Hypothalamus (tissue), 51 donors: ENCODE measurements at places on chromosomes 4 and X.

DNA sequence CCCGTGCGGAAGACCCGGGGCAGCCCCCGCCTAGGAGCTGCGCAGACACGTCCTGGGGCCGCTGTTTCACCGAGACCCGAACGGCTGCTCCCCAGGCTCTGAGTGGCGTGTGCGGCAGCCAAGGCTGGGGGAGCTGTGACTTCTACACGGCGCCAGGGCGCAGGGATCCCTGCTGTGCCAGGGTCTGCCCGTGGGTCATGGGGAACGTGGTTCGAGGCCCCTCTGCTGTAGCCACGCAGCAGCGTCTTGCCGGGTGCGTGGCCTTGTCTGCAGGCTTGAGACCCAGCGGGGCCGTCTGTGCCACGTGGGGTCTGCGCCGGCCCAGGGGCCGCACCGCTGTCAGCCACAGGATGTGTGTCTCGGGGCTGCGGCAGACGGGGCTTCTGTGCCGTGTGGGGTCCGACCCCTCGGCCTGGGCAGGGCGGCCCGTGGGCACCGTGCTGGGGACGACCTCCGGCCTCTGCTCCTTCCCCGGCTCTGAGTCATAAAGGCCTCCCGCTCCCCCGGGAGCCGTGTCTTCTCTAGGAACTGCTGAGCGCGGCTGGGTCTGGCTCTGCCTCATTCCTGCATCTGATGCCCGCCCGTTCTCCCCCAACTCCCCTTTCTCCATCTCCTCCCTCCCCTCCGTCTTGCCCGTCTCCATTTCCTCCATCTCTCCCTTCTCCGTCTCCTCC lies 12.7 kb upstream of the GTPBP6 start:
- DNase-seq: no peak

- DNase-seq: no peak
Measured at GRCh38 chr4:42607011-42607726, 49.7 kb downstream of the ATP8A1 start.

- DNase-seq: no peak
Measured at GRCh38 chr4:140944572-140944971, 188.4 kb upstream of the TBC1D9 start.

DNA sequence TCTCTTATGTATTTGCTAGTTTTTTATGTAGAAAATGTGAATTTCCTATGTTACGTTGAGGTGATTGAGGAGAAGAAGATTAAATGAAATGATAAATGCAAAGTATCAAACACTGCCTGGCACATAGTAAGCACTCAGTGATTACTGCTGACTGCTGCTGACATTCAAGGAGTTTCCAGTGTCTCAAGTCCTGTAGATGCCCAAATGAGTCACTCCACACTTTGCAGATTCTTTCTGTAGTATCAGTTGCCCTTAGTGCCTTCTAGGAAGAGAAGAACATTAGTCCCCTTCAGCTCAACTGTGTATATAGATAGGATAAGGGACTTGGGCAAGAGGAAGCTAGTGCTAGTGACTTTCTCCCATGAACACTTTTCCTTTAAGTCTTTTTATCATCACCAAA lies 240.5 kb upstream of the TEX13A start:
- DNase-seq: no peak

DNA sequence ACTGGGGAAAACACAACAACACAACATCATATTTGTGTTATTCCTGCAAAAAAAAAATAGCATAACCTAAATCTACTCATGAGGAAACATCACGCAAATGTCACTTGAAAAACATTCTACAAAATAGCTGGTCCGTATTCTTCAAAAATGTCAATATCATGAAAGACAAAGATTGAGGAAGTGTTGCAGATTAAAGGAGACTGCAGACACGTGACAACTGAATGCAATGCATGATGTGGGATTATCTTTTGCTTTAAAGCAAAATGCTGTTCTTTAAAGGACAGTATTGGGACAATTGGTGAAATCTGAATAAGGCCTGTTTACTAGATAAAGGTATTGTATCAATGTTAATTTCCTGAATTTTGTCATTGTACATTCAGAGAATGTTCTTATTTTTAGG lies 157.7 kb downstream of the SMIM20 start:
- no peak for DNase-seq

GRCh38 chr4:21882051-21882839 lies 66.3 kb downstream of the KCNIP4 start:
- DNase-seq: no peak

DNA sequence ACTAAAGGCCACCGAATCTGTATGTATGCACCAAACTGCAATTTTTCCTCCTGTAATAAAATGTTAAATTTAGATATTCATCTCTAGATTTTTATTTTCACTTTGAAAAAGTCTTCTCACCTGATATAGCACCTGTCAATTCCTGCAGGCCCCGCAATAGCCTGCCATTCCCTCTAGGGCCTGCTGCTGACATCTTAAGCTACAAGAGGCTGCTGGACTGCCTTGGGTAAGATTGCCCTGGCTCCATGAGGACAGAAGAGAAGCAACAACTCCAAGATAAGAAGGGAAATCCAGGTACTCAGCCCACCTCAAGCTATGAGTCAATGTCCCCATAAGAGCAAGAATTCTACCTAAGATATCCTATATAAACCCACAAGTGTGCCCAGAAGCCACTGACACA lies 230.2 kb upstream of the AGTR2 start:
- no peak for DNase-seq

DNA sequence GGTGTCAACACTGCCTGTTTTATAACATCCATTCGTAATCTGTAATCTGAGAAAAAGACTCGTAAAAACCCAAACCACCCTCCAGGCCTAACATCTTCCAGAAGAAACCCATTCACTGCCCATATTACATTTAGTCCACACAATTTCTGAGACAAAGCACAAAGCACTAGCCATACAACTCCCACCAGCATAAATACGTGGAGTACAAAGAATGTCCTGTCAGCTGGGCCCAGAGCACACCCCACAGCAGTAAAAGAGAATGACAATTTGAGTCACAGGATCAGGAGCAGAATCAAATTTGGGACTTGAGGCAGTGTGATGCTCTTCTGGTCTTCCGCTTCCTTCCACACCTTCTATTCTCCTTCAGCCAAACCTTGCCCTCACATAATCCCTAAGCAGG lies 6.8 kb downstream of the MECP2 start:
- DNase-seq: peak; percentile 9

DNA sequence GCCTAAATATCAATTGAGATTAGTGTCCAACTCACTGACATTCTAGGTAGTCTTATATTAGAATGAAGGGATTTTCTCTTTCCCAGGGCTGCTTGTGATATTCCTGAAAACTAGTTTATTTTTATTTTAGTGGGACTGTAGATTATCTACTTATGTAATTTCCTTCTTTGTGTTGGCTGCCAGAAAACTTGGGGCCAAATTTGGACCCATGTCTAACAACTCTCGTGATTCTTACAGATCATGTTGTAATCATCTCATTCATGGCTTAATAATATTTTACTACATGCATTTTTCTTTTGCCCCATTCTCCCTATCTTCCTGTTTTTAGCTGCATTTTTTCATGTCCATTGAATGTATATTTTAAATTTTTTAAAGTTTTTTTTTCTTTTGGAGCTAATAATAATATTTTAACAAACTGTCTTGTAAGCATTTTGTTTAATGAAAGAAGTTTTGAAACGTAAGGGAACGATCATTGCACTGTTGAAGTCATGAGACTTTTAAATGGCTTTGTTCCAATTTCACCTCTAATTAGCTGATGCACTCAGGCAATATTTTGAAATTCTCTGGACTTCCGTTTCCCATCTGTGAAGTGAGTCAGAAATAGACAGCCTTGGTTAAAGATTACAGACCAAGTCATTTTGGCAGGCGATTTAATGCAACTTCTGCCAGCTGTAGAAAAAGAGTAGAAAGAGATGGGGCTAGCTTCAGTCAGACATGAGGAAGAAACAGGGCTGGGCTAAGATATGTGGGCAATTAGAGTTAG lies 14.3 kb upstream of the TDO2 start:
- DNase-seq: no peak

DNA sequence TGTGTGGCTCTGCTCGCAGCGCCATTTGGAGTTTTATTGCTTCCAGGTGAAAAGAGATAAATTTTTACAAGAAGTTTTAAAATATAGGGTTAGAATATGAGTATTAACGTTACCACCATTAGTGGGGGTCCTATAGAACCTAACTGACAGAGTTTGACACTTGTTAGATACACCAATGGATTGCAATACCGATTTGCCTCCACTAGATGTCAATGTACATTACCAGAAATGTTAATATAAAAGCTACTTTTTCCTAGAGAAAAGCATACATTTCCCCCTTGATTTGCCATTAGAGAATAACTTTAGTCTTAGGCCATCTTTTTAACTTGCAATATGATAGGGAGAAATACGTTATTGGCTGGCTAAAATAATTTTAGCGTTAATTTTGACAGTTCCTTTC lies 108.4 kb downstream of the LINC00632 start:
- DNase-seq: no peak

GRCh38 chr4:54104907-54105306 lies 4.9 kb downstream of the GSX2 start:
- no peak for DNase-seq

GRCh38 chrX:18861511-18861910 lies 122.4 kb downstream of the PHKA2 start:
- DNase-seq: no peak

GRCh38 chrX:150887906-150888465 lies 10.5 kb downstream of the CD99L2 start:
- no peak for DNase-seq

DNA sequence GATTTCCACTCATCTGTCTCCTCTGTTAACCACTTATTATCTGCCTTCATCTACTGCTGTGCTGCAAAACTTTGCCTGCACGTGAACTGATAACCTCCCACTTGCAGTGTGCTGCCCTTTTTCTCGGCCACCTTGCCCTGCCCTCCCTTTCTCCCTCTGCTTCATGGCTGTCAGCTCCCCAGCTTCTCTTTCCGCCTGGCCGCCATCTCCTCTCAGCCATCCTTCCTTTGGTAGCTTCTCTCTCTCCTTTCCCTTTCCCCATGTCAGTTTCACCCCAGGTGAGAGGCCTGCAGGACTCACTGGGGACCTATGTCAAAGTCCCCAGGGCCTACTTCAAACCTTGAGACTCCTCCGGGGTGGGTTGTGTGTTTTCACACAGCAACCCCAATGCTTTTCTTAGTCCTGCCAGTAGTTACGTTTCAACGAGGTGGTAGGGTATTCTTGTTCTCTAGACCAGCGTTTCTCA lies 6.6 kb downstream of the MSL3 start:
- no peak for DNase-seq

GRCh38 chr4:11011249-11011648 lies 326.7 kb upstream of the CLNK start:
- DNase-seq: no peak

GRCh38 chr4:106503116-106504050 lies 134.8 kb upstream of the GIMD1 start:
- no peak for DNase-seq

- DNase-seq: no peak
Measured at GRCh38 chrX:2500091-2500802, 529 bp downstream of the DHRSX start.

DNA sequence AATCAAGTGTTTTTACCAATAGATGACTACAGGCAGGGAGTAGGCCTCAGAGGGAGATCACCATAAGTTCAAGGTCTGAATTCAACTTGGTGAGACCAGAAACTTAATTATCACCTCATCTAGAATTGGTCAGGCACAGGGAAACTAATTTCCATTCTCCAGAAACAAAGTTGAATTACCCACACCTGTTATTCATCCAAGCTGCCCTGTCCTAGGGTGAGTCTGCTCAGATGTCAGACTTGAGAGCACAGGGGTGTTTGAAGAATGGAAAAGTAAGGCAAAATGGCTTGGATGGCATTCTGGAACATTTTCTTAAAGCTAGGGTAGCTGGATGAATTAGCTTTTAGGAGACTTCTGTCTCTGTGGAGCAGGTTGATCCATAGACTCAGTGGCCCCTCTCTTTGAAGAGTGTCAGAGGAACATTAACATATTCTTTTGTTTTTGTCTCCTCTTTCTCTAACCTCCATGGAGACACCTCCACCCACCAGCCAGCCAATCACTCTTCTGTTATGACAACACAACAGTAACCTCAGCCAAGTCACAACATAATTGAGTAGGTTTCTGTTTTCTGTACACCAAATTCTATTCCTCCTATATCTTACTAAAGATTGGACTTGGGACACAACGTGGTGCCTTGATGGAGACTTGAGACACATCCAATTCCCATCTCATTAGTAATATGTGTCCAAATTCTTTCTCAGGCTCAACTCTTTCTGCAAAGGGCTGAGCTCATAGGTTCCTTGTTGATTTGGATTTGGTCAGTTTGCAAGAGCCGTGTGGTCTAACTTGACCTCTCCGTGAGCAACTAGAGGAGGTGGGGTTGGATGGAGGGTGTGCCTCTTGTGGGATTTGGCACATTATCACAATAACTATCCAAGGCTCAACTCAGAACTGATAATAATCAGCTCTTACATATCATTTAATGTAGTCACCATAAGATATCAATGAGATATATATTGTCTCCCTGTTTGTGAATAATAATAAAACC lies 45.1 kb downstream of the VSIG4 start:
- no peak for DNase-seq

- DNase-seq: no peak
Measured at GRCh38 chrX:23012636-23013035, 12.9 kb downstream of the DDX53 start.

DNA sequence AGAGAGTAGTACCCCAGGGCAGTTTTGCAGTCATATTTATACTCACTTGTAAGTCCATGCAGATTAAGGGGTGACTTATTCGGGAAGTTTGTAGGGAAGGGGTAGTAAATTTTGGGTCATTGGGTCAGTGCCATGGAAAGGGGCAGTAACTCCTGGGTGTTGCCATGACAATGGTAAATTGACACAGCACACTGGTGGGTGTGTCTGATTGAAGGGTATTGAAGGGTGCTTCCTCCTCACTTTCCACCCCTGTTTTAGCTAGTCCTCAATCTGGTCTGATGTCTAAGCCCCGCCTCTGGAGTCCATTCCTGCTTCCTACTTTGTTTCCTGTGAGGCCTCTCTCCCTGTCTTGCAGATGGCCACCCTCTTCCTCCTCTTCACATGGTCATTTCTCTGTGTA lies 11.9 kb downstream of the ODAPH start:
- no peak for DNase-seq
